ENCODE measurements at places on chromosomes 13 and 19. TPM values are rescaled to one million over a fixed set of nuclear protein-coding genes. Genes with fewer than 3 reads are reported as not detected.

Gene TEX29
- 0.94 TPM for total RNA-seq

Gene ZFR2
- not detected for total RNA-seq

Gene VSTM2B
- not detected for total RNA-seq

GRCh38 chr19:48506138-48506733 lies 5.4 kb downstream of the LMTK3 start:
- no peak for DNase-seq

- DNase-seq, result no peak
Observed at GRCh38 chr19:30322641-30323320, 49.4 kb upstream of the ZNF536 start.

GRCh38 chr19:5264453-5264852 lies 76.2 kb downstream of the PTPRS start:
- no peak for DNase-seq

DNA sequence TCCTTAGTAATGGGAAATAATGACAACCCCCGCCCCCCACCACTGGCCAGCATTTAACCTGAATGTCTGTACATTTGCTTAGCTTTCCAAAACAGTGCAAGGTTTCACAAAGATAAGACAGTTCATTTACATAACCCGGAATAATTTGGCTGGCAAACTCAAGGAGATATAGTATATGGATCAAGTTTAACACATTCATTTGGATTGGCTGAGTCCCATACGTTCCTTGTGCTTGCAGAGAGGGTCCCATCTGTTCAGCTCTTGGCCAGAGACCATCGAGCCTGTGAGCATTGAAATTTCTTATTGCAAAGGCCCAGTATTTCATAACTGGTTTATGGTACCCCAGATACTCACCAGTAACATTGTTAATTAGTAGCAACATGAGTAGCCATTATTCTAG lies 116.5 kb downstream of the GPC6 start:
- DNase-seq, result no peak

DNA sequence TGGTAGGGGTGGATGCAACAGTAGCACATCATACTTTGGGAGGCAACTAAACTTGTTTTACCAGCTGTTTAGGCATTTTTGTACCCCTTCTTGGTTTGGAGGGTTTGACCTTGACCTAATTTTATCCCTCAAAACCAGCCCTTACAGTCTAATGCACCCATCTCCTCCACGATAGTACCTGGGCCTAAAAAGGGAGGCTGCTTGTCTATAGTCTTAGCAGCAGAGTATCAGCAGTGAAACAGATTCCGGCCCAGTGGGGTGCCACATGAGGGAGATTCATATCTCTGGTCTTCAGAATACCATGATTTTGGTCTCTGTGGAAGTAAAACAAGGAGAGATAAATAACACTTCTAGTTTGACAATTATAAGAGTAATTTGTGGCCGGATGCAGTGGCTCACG lies 39.5 kb upstream of the ATP12A start:
- DNase-seq, result no peak

DNA sequence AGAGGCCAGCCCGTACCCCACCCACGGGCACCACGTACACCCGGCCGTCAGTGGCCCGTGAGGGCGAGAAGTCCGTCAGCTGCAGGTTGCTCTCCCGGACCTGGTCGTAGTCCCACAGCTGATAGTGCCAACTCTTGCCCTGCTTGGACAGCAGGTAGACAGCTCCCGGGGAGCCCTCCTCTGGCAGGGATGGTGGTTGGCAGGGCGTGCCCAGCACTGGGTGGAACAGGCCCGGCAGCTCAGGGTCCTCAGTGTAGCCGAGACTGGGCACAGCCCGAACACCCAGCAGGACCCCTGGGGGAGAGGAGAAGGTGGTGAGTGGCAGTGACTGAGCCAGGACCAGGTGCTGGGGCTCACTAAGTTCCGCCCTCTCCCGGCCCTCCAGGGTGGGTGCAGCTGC lies 7.8 kb downstream of the ACTMAP start:
- DNase-seq, result no peak

GRCh38 chr13:50927701-50928100 lies 18.1 kb downstream of the RNASEH2B start:
- DNase-seq, result no peak

Measured in chondrocyte (in vitro differentiated cells).